ENCODE measurements at places on chromosomes 3 and 15. TPM values are rescaled to one million over a fixed set of nuclear protein-coding genes. Genes with fewer than 3 reads are reported as not detected.

GRCh38 chr3:46656778-46657556, 36.5 kb downstream of the ALS2CL start:
- H3K4me1 ChIP-seq, result peaks cover 20% of the 10 kb centered on the region
- no peak overlapping the region for H3K4me3 ChIP-seq
- H3K27me3 ChIP-seq, result no peaks in the 10 kb centered on the region

- H3K4me1 ChIP-seq, result no peaks in the 10 kb centered on the region
- no peak overlapping the region for H3K27ac ChIP-seq
- H3K27me3 ChIP-seq, result no peaks in the 10 kb centered on the region
- H3K36me3 ChIP-seq, result no peaks in the 10 kb centered on the region
- DNase-seq, result no peak
Measured at GRCh38 chr3:173905381-173905780, 507.8 kb downstream of the NLGN1 start.

DNA sequence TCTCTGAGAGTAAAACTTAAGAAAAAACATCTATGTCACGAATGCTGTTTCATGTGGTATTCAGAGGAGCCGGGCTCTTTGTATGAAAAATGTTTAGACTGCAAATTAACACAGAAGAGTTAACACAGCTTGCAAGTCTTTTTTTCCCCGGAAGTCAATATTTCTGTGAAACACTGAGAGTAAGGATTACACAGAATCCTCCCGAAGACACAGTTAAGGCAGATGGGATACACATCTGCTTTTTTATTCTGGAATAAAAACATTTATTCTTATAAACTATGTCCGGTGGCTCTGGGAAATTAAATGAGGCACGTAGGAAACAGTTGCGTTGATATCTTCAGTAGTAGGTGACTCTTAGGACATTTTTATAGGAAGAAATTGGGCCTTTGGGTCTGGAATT, 180.6 kb downstream of the PTPRG start:
- no peaks in the 10 kb centered on the region for H3K4me1 ChIP-seq
- no peaks in the 10 kb centered on the region for H3K27me3 ChIP-seq
- H3K36me3 ChIP-seq, result no peaks in the 10 kb centered on the region
- no peak overlapping the region for H3K4me3 ChIP-seq

GRCh38 chr3:188670446-188670845, 501.3 kb upstream of the TPRG1 start:
- H3K4me1 ChIP-seq, result peaks cover 39% of the 10 kb centered on the region
- H3K27ac ChIP-seq, result no peak overlapping the region
- no peaks in the 10 kb centered on the region for H3K36me3 ChIP-seq
- DNase-seq, result no peak
- H3K27me3 ChIP-seq, result no peaks in the 10 kb centered on the region
- H3K4me3 ChIP-seq, result no peak overlapping the region

DNA sequence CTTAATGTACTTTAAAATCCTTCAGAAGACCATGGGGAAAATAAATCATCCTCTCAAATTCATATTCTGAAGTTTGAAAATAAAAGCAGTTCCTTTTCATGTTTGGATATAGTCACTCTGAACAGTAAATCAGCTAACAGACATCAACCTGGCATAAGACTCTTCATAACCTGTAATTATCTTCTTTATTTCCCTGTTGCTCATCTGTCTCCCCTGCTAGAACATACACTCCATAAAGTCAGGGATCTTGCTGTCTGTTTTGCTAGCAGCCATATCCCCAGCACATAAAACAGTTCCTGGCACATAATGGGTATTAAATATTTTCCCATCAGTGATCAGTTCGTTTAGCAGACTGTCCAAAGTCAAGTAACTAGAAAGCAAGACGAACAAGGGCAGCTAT, 11.2 kb downstream of the VGLL4 start:
- no peaks in the 10 kb centered on the region for H3K4me1 ChIP-seq
- H3K27me3 ChIP-seq, result no peaks in the 10 kb centered on the region
- DNase-seq, result no peak
- no peak overlapping the region for H3K4me3 ChIP-seq
- H3K36me3 ChIP-seq, result no peaks in the 10 kb centered on the region

DNA sequence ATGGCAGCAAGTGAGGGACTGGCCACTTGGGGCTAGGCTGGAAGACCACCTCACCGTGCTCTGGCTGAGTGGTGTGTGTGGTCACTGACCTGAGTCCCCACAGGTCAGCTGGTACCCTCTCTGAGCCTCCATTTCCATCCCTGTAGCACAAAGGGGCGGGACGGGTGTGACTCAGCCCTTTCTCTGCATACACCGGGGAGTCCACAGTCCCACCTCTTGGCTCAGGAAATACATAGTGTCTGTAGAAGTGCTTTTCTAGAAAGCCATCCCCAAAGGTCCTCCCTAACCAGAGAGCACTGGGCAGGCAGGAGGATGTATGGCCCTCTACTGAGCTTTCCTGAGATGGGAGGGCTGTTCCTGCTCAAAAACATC, 27.2 kb downstream of the WNT7A start:
- no peak overlapping the region for H3K4me3 ChIP-seq
- no peaks in the 10 kb centered on the region for H3K27me3 ChIP-seq
- peak overlapping the region; percentile 97 for H3K27ac ChIP-seq
- no peak for DNase-seq

DNA sequence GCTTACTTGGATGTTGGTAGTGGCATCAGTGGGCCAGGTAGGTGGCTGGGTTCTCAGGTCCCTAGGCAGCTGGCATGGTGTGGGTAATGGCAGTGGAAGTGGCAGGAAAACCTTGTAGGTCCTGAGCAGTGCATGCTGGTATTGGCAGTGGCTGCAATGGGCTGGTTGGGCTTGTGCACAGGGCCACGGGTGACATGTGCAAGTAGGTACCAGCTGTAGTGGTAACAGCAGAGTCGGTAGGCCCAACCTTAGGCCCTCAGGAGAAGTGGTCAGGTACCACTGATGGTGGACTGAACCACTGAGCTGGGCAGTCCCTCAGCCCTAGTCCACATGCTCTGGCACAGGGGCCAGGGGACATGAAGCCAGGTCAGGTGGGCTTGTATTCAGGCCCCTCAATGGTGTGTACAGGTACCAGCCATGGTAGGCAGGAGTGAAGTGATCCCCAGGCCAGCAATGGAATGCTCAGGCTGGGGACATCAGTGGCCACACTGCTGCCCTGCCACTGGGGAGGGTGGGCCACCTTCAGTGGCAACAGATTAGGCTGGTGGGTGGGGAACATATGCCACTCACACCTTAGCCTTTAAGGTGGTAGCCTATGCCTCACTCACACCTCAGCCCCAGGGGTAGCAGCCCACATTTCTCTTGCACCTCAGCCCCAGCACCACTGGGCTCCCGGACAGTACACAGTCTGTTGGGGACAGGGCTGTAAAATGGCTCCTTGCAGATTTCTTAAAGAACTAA, 118.1 kb downstream of the LRRK1 start:
- H3K4me3 ChIP-seq, result no peak overlapping the region
- no peak overlapping the region for H3K27ac ChIP-seq
- no peaks in the 10 kb centered on the region for H3K36me3 ChIP-seq
- no peaks in the 10 kb centered on the region for H3K27me3 ChIP-seq

DNA sequence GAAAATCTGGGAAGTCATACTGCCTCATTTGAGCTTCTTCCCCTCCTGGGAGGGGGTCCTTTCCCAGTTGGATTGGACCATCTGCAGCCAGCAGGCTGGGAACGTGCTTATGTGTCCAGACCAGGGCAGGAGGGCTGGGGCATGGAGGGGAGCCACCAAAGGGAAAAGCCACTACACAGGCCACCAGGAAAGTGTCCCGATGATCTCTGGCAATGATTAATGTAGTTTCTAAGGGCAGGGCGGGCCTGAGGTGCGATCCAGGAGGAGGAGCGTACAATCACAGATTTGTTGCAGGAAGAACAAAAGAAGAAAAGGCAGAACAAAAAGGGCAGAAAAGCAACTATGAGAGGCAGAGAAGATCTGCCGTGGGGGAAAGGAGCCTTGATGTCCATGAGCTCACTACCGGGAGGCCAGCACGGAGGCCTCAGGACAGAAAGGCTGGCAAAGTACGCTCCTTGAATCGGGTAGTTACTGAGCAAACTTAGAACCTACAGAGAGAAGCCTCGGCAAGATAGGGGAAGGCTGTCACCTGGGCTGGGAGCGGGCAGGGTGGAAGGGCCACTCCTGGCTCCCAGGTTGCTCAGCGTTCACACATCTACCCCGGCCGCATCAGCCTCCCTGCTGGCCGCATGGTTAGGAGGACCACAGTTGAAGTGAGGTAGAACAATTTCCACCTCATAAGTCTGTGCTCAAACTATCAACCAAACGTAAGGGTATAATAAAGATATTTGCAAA, 79.5 kb upstream of the PCSK6 start:
- no peak overlapping the region for H3K27ac ChIP-seq
- no peaks in the 10 kb centered on the region for H3K36me3 ChIP-seq
- DNase-seq, result no peak
- H3K4me3 ChIP-seq, result no peak overlapping the region

- no peaks in the 10 kb centered on the region for H3K27me3 ChIP-seq
- no peak for DNase-seq
- H3K4me1 ChIP-seq, result peaks cover 31% of the 10 kb centered on the region
- H3K4me3 ChIP-seq, result peak overlapping the region; percentile 95
Measured at GRCh38 chr3:57691411-57692132, 1.3 kb downstream of the DENND6A start.

GRCh38 chr15:80855206-80855605, 76.0 kb downstream of the CEMIP start:
- DNase-seq, result no peak
- no peak overlapping the region for H3K27ac ChIP-seq
- H3K4me1 ChIP-seq, result peaks cover 49% of the 10 kb centered on the region
- no peak overlapping the region for H3K4me3 ChIP-seq
- no peaks in the 10 kb centered on the region for H3K36me3 ChIP-seq

GRCh38 chr3:14861031-14861430, 42.3 kb downstream of the FGD5 start:
- H3K27me3 ChIP-seq, result peaks cover 8% of the 10 kb centered on the region
- H3K36me3 ChIP-seq, result no peaks in the 10 kb centered on the region
- H3K4me3 ChIP-seq, result no peak overlapping the region
- H3K27ac ChIP-seq, result no peak overlapping the region
- H3K4me1 ChIP-seq, result no peaks in the 10 kb centered on the region
- DNase-seq, result no peak

- H3K27ac ChIP-seq, result peak overlapping the region; percentile 30
- no peak for DNase-seq
- H3K27me3 ChIP-seq, result no peaks in the 10 kb centered on the region
Measured at GRCh38 chr3:50623840-50624474, 7.0 kb downstream of the MAPKAPK3 start.

DNA sequence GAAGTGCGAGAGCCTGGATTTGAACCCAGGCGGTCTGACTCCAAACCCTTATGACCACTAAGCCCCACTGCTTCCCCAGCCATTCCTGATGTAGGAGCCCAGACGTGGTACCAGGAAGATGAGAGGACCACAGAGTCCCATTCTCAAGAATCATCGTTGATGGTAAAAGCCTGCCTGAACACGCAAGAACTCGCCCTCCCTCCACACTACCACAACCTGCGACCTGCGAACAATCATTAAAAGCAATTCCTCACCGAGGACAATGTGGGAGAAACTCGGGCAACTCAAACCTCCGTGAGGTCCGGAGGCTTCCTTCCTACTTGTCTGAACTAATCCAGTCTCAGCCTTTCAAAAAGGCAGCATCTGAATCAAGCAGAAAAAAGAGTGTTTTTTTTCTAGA, 10.3 kb downstream of the MAGI1 start:
- H3K4me3 ChIP-seq, result no peak overlapping the region
- H3K27ac ChIP-seq, result no peak overlapping the region
- no peaks in the 10 kb centered on the region for H3K36me3 ChIP-seq

DNA sequence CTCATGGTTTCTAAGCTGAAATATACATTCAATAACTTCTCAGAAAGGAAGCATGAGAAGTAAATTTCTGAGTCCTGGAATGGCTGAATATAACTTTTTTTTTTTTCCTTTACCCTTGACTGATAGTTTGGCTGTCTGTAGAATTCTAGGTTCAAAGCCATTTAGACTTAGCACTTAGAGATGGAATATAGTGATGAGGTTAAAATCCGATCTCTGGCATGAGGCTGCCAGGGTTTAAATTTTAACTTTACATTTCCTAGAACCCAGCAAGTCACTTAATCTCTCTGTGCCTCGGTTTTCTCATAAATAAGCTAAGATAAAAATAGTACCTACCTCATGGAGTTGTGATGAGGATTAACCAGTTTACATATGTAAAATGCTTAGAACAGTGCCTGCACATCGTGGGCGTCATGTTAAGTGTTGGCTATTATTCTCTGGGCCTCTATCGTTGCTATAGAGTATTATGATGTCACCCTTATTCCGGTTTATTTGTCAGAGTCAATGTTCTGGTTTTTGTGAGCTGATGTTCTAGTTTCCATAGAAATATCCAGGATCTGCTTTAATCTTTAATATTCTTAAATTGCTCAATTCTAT, 199.8 kb upstream of the TLE3 start:
- no peak overlapping the region for H3K4me3 ChIP-seq
- no peak for DNase-seq
- no peak overlapping the region for H3K27ac ChIP-seq
- H3K36me3 ChIP-seq, result no peaks in the 10 kb centered on the region

DNA sequence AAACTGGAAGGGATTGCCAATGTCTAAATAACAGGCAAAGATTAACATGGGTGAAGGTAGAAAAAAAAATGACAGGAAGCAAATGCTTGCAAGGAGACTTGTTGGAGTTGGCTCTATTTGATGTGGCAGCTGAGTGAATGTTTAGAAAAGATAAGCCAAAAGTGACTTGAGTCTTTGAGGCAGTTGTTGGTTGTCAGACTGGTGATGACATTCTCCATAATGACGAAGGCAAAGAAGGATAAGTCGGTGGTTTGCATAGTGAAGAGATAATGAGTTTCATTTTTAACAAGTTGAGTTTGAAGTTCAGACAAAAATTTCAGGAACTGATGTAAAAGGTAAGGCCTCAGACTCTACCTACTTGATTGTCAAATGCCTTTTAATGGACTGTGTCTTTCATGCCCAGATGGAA, 704.1 kb upstream of the SGO1 start:
- H3K4me3 ChIP-seq, result no peak overlapping the region
- H3K27me3 ChIP-seq, result no peaks in the 10 kb centered on the region
- H3K36me3 ChIP-seq, result no peaks in the 10 kb centered on the region
- H3K4me1 ChIP-seq, result no peaks in the 10 kb centered on the region
- no peak for DNase-seq

GRCh38 chr15:25493823-25494526, 55.2 kb upstream of the UBE3A start:
- no peak overlapping the region for H3K27ac ChIP-seq
- no peaks in the 10 kb centered on the region for H3K27me3 ChIP-seq
- H3K4me1 ChIP-seq, result no peaks in the 10 kb centered on the region
- no peak for DNase-seq
- no peaks in the 10 kb centered on the region for H3K36me3 ChIP-seq

DNA sequence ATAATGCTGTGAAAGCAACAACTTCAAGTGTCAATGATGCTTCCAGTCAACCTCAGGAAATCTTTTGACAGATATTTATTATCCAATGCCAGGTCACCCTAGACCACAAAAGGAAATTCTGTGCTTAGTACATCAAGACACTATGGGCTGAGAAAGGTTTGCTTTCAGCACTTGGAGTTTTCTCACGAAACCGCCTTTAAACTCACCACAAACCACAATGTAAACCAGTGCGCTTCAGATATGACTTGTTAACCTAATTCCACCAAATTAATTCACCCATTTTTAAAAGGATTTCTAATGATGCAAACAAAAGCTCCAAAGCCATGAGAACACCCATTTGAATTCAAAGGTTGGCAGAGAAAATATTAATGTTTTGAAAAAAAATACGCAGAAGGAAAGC, 292.9 kb upstream of the NR2F2 start:
- no peak overlapping the region for H3K4me3 ChIP-seq
- no peaks in the 10 kb centered on the region for H3K4me1 ChIP-seq
- no peak overlapping the region for H3K27ac ChIP-seq
- H3K27me3 ChIP-seq, result no peaks in the 10 kb centered on the region

Gene FAM81A
- 0.50 TPM for polyA plus RNA-seq

Gene TRIM42
- not detected for polyA plus RNA-seq

Gene PDCD10
- polyA plus RNA-seq, result 131 TPM

Gene ANKUB1
- polyA plus RNA-seq, result 0.77 TPM

Gene PLA2G4E
- polyA plus RNA-seq, result 1.1 TPM

Gene RTP3
- polyA plus RNA-seq, result not detected

Gene ESYT3
- 0.63 TPM for polyA plus RNA-seq

Gene CELF6
- polyA plus RNA-seq, result 0.12 TPM
